ENCODE measurements at places on chromosomes 1 and 21. TPM values are rescaled to one million over a fixed set of nuclear protein-coding genes. Genes with fewer than 3 reads are reported as not detected.

Gene LIN28A
- total RNA-seq, result not detected

DNA sequence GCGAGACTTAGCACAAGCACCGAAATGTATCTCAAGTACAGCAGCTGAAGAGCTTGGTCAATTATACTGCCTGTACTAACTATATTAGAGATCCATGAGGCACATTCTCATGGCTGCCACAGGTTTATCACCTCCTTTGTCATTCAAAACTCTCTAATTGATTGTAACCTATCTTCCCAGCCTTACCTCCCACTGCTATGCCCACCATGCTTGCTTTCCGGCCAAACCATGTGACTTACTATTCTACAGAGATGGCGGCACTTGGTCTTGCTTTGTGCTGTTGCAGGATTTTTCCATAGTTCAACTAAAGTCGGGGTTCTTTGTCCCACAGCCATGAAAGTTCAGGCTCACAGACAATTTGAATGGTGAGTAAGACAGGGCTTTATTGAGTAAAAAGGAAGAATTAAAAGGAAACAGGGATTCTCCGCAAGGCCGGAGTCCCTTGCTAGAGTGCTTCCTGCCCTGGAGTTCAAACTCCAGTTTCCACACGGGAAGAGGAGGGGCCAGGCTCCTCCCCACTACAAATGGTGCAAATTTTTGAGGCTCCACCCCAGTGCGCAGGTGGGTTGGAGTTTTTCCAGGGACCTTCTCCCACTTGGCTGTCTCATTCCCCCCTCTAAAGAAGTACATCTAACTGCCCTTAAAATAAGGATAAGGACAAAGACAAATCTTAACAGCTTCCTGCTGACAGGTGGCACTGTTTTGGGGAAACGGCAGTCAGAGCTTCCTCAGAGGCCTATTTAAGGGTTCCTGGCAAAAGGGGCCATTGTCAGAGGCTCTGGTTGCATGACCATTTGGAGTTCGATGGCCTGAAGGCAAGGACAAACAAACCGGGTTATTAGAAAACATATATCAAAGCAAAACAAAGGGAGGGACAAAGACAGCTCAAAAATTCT, 28.7 kb downstream of the FMO2 start:
- no peak for ATAC-seq

DNA sequence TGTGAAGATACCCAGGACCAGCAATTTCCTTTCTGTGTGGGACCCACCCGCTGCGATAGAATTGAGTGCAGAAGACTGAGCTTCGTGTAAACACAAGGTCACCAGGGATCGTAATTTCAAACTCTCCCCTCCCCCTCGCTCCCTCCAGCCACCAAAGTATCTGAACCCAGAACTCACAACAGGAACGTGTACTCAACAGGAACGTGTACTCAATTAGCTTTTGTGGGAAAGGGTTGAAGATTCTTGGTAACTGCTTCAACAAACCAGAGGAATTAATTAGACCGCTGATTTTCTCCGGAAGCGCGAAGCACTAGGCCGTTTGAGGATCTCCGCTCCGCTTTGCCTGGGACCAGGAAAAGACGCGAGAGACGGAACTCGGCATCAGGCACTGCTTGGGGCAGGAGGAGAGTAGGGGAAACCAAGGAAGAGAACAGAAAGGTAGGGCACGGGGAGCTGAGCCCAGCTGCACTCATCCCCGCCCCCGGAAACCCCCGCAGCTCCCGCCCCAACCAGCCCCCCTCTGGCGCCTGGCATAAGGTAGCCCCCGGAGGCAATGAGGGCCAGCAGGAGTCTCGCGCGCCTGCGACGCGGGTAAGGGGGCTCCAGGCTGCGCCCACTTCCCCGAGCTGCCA, 453 bp downstream of the DRAM2 start:
- ATAC-seq, result peak; percentile 63

Gene FLG2
- total RNA-seq, result not detected

Gene PRAMEF17
- not detected for total RNA-seq

Gene HSF2BP
- 0.50 TPM for total RNA-seq

DNA sequence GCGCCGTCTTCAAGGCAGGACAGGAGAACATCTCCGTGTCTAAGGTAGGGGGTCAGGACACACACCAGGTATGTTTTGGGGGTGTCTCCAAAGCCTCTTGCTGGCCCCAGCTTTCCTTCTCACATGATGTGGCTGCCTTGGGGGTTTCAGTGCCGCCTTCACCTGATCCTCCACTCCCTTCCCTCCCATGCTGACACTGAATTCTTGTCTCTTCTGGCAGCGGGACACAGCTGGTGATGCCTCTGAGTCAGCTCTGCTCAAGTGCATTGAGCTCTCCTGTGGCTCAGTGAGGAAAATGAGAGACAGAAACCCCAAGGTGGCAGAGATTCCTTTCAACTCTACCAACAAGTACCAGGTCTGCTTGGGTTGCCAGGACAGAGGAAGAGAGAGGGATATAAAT, 13.5 kb downstream of the ATP1A2 start:
- no peak for ATAC-seq

Gene HNRNPCL1
- not detected for total RNA-seq

GRCh38 chr1:51303751-51304251, 26.6 kb downstream of the TTC39A start:
- peak; percentile 44 for ATAC-seq

- ATAC-seq, result peak; percentile 86
These were observed at the start of gene POU3F1 for GRCh38 chr1:38046333-38046883. TSS of gene POU3F1 (minus strand) at chr1:38046793. CDS start at chr1:38046743, 50 bp downstream.

Gene LCE2C
- total RNA-seq, result not detected

DNA sequence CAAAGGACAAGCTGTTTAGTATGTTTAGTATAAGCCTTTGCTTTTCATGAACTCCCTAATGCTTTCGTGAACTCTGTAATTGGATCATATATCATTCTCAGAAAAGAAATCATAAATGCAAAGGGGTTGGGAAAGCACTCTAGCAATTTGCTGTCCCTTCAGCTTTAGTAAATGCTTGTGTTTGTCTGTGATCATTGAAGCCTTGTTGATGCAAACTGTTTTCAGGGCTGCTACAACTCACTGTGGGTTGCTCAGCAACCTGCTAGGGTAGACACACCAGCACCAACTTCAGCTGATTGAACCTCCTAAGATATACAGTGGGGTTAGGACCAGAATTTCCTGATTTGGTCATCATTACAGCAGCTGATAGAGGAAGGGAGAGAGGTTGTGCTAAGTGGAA, 95.0 kb downstream of the SGIP1 start:
- no peak for ATAC-seq
